D341Med (cell line): ENCODE measurements at places on chromosomes 11 and 22.
A peak's percentile ranks its signal among the peaks of the same experiment; 100 is the strongest.

- DNase-seq, result no peak
These were observed 390.6 kb downstream of the SOX6 start for GRCh38 chr11:15965562-15966250.

GRCh38 chr22:45478108-45478771 is 24.4 kb upstream of the FBLN1 start:
- no peak for DNase-seq

DNA sequence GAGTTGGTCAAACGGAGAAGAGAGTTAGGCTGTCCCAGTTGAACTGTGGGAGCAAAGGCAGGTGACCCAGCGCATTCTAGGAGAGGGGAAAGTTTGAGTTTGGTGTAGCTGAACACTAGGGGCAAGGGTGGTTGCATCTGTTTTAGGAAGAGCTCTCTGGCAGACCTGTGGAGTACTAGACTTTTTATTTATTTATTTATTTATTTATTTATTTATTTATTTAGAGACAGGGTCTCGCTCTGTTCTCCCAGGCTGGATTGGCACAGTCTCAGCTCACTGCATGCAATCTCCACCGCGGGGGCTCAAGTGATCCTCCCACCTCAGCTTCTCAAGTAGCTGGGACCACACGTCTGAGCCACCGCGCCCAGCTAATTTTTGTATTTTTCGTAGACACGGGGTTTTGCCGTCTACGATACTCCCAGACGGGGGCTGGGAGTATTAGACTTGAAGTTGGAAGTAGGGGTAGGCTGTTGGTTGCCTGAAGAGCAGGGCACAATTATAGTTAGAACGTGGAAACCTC is 950 bp upstream of the ACER3 start:
- no peak for DNase-seq

DNA sequence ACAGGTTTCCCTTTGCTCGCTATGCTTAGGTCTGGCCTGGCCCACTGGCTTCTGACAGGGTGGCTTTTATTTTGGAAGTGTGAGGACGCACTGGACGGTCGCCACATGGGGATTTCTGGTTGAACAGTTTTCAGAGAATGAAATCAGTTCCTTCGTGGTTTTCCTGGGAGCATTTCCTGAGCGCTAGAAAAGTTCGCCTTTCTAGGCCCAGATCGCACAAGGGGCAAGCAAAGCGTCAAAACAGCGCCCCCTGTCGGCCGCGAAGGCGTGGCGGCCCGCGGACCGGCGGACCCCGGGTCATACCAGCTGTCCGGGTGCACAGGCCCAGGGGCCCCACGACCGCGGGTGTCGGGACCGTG is 12.7 kb upstream of the CYP2R1 start:
- peak; percentile 73 for DNase-seq

DNA sequence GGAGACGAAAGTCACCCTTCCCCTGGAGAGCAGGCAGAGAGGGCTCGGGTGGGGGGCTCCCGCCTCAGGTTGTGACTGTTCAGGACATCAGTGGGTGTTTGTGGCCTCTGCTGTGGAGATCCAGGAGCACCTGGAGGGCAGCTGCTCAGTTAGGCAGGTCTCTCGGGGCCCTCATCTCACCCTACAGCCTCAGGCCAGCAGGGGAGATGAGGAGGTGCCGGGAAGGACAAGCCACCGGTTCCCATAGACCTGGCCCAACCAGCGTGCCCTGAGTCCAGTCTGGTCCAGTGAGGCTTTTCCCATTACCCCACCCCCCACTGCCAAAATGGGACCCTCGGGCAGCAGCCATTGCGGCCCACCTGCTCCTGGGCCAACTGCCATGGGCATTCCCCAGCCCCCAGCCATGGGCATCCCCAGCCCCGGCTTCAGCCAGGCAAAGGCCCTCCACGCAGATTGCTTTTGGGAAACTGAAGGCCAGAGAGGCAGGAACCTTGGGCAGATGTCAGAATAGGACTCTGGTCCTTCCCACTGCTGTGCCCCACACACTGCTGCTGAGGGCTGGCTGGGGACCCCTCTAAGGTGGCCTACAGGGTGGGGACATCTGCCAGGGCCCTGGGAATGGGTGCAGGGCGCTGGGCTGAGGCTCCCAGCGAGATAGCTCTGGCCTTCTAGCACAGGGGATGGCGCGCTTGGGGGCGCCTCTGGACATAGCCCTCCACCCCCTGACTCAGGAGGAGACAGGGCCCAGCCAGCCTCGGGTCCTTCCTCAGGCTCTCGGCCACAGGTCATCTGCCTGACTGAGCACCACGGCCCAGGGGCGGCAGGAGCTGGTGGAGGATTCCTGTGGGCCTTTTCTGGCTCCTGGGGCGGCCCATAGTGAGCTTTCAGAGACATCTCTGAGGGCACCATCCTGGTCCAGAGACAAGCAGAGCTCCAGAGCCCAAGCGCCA is 4.8 kb downstream of the PIM3 start:
- DNase-seq, result no peak
